ENCODE measurements at places on chromosomes 1 and 21.

GRCh38 chr1:237226177-237226944 lies 184.4 kb downstream of the RYR2 start:
- no peak for DNase-seq

GRCh38 chr1:20811916-20812315 lies 24.8 kb upstream of the HP1BP3 start:
- no peak for DNase-seq

DNA sequence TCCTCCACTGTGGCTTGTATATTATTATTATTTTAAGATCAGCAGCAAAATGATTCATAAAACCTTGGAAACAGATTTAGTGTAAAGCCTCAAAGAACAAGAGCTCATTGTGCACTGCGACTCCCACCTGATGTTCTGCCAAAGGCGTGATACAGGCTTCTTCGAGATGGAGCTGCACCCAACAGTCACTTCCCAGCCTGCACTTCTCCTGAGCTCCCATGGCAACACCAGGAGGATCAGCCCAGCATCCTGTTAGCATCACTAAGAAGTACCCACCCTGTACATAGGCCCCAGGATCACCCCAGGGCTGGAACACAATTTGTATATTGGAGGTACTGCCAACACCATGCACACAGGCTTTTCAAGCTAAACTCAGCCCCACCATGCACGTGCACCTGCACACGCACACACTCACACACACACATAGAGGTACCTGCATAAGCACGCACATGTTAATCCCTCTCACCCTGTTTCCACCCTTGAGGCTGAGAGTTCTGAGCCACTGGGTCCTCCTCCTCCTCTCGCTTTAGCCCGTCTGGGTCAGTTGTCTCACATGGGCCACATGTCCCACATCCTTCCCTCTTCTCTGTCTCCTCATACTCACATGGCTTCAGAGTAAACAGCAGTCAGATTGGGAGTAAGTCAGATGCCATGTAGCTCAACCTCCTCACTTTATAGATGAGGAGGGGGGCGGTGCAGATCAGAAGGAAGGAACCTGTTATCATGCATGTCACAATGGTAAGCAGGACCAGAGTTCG lies 281.9 kb upstream of the POU3F1 start:
- no peak for DNase-seq

- DNase-seq, result no peak
Measured at GRCh38 chr1:7572654-7573152, 198.4 kb upstream of the VAMP3 start.

DNA sequence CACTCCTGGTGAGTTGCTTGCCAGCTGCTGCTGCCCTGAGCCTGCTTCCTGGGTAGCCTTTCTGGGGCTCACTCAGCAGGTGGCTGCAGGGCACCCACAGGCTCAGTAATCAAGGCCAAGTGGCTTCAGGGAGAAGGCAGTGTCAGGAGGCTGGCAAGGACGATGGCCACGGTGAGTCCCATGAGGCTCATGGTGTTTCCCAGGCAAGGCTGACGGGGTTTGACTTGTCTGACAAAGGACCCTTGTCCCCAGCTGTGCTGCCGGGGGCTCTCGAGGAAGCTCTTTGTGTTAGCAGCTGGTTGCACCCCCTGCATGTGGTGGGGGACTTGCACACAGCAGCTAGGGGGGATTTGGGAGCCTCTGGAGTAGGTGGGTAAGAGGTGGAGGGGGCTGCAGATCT lies 190.5 kb upstream of the C1orf174 start:
- no peak for DNase-seq

DNA sequence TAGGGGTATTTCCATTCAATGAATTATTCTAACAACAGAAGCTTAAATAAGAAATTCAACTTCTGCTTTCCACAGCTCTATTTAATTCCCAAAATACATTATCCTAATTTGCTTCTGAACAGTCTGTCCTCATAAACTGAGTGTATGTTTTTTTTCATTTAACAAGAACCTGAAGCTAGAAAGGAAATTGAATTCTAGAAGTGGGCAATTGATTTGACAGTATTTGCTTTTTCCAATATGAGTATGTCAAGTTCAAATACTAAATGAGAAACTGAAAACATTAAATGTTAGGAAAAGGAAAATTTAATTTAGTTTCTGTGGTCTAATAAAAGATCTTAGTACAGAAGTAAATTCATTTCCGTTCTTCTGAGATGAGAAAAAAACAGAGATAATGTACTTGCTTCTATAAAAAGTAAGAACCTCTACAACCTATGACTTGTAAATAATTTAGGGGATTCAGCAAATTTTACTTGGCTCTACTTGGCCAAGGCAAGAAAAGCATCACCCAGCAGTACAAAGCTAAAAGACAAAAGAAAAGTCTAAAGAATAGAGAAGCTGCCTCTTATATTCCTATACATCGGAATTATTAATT lies 31.1 kb downstream of the RAB3GAP2 start:
- no peak for DNase-seq

DNA sequence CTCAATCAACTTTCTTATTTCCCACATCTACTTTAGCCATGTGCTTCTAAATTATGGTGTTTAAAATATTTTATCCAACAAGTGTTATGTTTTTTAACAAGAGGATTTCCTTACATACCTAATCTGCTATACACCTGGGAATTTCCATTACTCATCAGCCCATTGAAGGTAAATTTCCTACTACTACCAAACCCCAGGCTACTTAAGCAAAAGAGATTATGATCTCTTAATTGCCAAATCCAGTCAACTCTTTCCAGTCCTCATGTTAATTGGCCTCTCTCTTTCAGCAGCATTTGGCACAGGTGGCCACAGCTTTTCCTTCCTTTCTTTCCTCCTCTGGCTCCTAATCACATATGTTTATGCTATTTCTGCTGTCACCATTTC lies 5.1 kb upstream of the C1orf162 start:
- DNase-seq, result no peak

- DNase-seq, result no peak
Measured at GRCh38 chr1:178417858-178418257, 78.9 kb downstream of the CLEC20A start.

DNA sequence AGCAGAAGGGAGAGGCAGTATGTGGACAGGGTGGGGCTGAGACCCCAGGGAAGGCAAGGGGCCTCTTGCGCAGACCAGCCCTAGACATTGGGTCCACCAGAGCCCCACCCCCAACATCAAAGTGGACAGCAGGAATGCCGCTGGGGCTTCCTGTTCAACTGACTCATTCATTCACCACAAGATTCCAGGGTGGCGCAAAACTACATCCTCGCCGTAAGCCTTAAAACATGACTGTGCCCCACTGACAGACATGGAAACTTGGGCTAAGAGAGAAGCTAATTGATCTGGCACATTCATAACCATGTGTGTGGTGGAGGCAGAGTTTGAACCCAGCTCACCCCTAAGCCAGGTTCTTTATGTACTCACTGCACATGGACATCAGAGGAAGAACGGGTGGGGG lies 14.0 kb downstream of the COL16A1 start:
- DNase-seq, result no peak

DNA sequence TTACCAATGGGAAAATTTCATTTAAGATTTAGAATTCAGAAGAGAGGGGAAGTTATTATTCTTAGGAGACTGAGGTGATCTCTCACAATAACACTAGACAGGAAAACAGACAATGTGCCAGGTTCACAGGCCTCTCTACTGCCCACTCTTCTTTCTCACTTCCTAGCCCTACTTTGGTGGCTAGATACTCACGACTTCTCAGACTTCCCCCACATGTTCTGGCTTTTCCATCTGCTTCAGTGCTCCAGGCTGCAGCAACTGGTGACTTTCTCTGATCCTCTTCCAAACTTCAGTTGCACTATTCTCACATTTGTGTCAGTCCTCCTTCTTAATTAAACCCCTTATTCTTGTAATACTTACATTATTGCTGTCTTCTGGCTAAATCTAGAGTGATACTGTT lies 208.7 kb upstream of the KCTD3 start:
- DNase-seq, result no peak

GRCh38 chr1:94247138-94248094 lies 10.0 kb upstream of the ARHGAP29 start:
- peak; percentile 81 for DNase-seq

DNA sequence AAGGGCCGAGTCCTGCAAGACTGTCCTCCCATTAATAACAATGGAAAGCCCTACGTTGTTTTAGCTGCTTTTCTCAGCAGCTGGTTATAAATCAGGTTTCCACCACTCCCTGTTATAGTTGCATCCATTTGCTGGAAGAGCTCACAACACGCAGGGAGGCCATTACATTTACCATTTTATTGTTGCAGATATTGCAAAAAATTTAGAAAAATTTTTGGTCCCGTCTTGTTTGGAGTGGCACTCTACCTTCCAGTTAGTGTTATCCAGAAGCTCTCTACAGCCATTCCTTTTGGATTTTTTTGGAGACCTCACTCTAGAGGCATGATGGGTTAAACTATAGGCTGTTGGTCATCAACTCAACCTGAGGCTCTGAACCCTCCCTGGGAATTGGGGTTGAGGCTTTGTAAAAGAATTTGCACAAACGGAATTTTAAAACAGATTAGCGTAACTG lies 1532.1 kb upstream of the TPTE start:
- DNase-seq, result peak; percentile 42

DNA sequence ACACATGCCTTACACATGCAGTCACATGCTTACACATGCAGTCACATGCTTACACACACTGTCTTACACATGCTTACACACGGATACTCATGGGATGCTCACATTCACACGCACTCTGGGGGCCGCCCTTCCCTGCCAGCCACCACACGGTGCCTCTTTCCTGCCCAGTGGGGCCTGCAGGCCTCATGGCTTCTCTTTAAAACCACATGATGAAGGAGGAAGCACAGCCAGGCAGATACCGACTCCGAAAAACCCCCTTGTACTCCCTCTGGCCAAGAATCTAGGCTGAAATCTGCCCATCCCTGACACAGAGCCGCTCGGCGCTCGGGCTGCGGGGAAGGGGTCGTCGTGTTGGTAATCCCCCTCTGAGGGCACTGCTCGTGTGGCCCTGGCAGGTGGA lies 113.0 kb downstream of the PRDM16 start:
- DNase-seq, result no peak

DNA sequence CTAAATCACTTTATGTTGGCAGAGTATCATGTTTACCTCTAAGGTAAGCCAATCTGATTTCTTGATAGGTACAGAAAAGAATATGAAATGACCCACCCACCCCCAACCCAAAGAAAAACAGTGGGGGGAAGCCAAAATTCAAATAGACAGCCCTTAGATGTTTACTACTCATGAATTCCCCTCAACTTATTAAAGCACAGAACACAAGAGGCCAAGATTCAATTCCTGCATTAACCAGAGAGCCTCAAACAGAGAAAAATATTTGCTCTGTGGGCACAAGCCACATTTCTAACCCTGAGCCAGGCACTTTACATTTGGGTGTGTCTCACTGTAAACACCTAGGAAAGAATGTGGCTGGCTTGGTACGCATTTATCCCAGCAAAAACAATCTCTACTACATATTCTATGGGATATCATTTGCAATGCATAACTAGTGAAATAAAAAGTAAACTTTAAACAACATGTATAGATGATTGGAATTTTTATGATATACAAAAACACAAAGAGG lies 84.3 kb downstream of the PTPN14 start:
- DNase-seq, result no peak

DNA sequence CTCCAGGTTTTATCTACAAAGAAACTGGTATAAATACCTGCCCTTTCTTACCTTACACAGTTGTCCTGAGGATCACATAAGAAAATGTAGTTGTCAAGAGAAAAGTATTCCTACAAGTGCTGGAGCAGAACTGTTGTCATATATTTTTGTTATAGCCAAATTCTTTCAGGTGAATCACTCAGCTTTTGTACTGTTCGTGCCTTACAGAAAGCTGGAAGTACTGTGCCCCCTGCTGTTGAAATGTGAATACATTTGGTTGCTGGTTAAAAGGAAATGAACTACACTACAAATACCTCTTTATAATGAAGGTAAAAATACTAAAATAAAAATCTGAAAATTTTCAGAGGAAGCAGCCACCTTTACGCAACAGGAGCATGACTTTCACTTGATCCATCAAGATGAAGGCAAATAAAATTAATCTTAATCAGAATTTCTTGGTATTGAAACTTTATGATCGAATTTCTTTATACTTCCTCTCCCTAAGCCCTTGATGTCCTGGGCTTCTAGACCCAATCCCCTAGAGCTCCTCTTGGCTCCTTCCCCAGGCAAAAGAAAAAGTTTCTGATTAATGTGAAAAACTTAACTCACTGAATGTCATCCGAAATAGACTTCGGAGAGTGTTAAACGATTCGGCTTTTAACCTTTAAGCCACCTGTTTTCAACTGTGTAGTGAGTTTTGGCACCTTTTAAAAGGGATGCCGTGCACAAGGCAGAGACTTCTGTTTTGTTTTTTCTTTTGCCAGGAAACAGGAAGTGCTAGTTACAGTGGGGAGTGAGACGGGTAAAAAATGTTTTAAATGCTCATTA lies 12.5 kb downstream of the CHML start:
- peak; percentile 4 for DNase-seq

- peak; percentile 28 for DNase-seq
Measured at GRCh38 chr1:23745515-23745914, 2.2 kb downstream of the ELOA start.

GRCh38 chr1:53825306-53825705 lies 12.8 kb downstream of the NDC1 start:
- no peak for DNase-seq

- no peak for DNase-seq
Measured at GRCh38 chr1:44949286-44949685, 37.1 kb downstream of the EIF2B3 start.

DNA sequence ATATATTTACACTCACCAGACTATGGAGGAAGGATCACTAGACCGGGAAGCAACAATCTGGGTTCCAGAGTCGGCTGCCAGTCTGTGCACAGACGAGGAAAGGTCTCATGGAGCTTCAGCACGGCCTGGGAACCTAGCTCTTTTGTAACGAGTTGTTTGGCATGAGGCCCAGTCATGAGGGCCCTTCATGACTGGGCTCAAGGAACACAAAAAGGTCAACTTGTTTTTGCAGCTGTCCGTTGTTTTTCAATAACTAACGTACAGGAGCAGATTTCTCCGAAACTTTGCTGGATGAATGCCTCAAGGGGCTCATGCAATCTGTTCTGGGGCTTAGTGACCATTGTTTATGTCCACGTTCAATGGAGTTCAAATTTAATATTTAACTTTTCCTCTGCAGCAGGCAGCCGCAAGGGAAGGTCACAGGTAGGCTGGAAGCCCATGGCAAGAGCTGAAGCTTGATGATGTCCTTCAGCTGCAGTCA lies 5.9 kb upstream of the STUM start:
- DNase-seq, result peak; percentile 87

DNA sequence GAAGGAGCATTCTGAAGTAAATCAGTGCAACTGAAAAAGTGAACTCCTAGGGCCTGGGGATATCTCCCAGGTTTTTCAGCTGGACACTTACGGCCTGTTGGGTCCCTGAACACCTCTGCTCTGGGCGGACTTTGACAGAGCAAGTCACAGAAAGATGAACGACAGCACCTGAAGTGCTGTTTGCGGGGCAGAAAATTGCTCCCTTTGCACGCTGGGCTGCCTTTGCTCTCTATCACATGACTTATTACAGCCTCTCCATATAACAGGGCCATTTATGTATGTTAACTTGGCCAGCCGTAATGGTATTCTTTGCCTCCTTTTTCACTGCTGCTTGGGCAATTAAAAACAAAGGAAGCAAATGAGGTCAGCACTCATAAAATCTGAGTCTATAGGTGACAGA lies 332.9 kb downstream of the BARHL2 start:
- no peak for DNase-seq

GRCh38 chr1:226711976-226712741 lies 26.9 kb downstream of the ITPKB start:
- DNase-seq, result no peak

GRCh38 chr1:216607067-216607697 lies 116.0 kb downstream of the ESRRG start:
- no peak for DNase-seq

- no peak for DNase-seq
Measured at GRCh38 chr1:166730299-166730888, 108.9 kb upstream of the POGK start.

GRCh38 chr1:154865442-154866256 lies 4.4 kb downstream of the KCNN3 start:
- DNase-seq, result no peak
